Activated CD4-positive, alpha-beta memory T cell treated with anti-CD3 and anti-CD28 coated beads, Interleukin-2, amount 10 ng/mL, durations not matched to agents 7 days and 5 days (primary cell): ENCODE measurements at places on chromosomes 6 and 20.

DNA sequence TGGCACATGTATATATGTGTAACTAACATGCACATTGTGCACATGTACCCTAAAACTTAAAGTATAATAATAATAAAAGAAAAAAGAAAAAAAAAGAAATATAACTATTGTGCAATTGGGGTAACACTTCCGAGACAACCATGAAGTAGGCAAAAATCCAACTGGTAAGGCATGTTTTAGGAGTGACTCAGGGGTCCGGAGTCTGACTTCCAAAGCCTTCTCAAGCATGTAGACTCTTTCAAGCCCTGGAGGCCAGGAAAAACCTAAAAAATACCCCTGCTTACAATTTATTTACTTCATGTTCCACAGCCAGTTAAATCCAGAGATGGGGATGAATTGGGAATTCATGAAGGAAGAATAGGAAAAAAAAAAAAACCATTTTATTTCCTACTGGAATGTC, 161.3 kb upstream of the PHACTR1 start:
- no peak overlapping the region for H3K27ac ChIP-seq
- no peak for DNase-seq
- no peak overlapping the region for H3K4me3 ChIP-seq
- no peaks in the 10 kb centered on the region for H3K36me3 ChIP-seq

DNA sequence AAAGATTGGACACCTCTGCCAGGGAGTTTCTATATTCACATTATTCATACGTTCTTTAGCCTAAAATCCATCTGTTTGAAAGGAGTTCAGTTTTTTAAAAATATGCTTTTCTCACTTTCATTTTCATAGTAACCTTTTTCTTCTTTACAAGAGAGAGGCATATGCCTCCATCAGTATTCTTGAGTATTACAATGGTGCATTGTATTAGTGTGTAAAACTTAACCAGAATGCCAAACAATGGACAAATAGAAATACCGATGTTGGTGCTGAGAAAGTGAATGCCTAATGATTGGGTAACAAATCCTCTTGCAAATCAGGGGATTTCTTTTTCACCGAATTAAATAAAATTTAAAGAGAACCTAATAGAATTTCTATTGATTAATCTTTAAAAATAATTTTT, 163.2 kb upstream of the LAMA2 start:
- no peak overlapping the region for H3K27ac ChIP-seq
- no peak for DNase-seq
- peaks cover 14% of the 10 kb centered on the region for H3K27me3 ChIP-seq
- no peak overlapping the region for H3K4me3 ChIP-seq
- no peaks in the 10 kb centered on the region for H3K4me1 ChIP-seq

- DNase-seq = no peak
- H3K4me1 ChIP-seq = no peaks in the 10 kb centered on the region
- no peak overlapping the region for H3K27ac ChIP-seq
- H3K36me3 ChIP-seq = no peaks in the 10 kb centered on the region
Measured at GRCh38 chr20:10236540-10237533, 18.2 kb downstream of the SNAP25 start.

DNA sequence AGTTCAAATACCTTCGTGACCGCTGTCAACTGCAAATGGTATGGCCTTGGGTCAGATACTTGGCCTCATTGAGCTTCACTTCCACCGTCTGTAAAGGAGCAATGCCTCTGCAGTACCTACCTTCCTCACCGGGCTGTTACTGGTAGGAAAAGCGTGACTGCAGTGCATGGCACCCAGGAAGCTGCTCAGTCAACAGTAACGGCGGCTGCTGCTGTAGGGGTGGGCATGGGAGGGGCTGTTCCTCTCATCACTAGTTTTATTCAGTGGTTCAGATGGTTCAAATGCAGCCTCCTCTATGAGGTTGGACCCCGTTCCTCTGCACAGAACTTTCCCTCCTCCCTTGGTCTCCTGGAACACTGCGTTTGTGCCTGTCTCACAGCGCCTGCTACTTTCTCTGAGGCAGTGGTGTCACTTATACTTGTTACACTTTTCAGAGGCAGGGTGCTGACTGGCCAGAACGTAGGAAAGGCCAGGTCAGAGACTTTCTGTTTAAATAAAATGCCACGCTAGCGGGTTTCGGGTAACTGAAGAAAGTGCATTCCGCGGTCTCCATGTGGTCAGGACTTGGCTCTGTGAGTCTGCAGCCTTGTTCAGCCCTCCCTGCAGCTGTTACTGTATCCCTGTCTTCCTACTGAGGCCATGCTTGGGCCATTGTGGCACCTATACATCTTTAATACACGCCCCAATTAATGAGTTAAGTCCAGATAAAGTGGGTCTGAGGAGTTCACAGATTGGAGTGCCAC, 279.6 kb downstream of the NRN1 start:
- H3K4me3 ChIP-seq = no peak overlapping the region
- no peaks in the 10 kb centered on the region for H3K27me3 ChIP-seq
- no peaks in the 10 kb centered on the region for H3K4me1 ChIP-seq
- H3K27ac ChIP-seq = no peak overlapping the region
- H3K36me3 ChIP-seq = no peaks in the 10 kb centered on the region

DNA sequence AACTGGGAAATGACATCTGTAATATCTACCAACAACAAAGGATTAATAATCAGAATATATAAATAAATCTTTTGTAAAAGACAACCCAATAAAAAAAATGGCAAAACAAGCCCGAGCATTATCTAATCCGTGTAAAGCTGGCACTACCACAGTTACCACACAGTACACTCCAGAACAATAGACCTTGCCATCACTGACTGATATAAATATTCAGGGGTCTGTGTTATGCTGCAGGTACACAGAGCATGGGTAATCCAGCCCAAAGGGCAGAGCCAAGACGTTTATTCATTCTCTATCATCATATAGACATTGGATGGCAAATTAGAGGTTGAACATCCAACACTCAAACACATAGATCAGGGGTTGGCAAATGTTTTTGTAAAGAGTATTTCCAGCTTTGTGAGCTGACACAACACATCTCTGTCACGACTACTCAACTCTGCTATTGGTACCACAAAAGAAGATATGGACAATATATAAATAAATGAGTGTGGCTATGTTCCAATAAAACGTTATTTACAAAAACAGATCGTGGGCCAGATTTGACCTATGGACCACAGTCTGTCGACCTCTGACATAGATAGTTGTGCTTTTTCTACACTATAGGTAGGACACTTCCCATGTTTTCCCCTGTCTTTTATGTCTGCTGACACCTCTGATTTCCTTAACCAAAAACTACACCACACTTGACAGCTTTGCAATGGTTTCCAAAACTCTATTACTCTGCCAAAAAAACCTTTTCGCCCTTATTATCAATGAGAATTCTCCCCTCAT, 4.5 kb downstream of the NCOA6 start:
- peaks cover 17% of the 10 kb centered on the region for H3K36me3 ChIP-seq
- no peak overlapping the region for H3K4me3 ChIP-seq
- H3K27ac ChIP-seq = no peak overlapping the region
- H3K27me3 ChIP-seq = no peaks in the 10 kb centered on the region

- H3K27ac ChIP-seq = no peak overlapping the region
- H3K27me3 ChIP-seq = peaks cover 8% of the 10 kb centered on the region
- no peak overlapping the region for H3K4me3 ChIP-seq
- no peaks in the 10 kb centered on the region for H3K4me1 ChIP-seq
- no peak for DNase-seq
Measured at GRCh38 chr20:59360934-59361333, 60.5 kb downstream of the EDN3 start.

DNA sequence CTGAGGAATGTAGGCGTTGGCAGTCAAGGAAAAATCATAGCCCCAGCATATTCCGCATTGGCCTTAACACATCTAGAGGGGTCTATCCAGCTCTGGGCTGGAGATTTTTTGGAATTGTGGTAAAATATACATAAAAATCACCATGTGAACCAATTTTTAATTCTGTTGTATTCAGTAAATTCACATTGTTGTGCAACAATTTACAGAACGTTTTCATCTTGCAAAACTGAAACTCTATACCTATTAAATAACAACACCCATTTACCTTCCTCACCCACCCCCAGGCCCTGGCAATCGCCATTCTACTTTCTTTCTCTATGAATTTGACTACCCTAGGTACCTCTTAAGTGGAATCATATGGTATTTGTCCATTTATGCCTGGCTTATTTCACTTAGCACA, 6.8 kb upstream of the JAG1 start:
- H3K36me3 ChIP-seq = no peaks in the 10 kb centered on the region
- peaks cover 41% of the 10 kb centered on the region for H3K27me3 ChIP-seq
- H3K27ac ChIP-seq = no peak overlapping the region
- no peaks in the 10 kb centered on the region for H3K4me1 ChIP-seq

DNA sequence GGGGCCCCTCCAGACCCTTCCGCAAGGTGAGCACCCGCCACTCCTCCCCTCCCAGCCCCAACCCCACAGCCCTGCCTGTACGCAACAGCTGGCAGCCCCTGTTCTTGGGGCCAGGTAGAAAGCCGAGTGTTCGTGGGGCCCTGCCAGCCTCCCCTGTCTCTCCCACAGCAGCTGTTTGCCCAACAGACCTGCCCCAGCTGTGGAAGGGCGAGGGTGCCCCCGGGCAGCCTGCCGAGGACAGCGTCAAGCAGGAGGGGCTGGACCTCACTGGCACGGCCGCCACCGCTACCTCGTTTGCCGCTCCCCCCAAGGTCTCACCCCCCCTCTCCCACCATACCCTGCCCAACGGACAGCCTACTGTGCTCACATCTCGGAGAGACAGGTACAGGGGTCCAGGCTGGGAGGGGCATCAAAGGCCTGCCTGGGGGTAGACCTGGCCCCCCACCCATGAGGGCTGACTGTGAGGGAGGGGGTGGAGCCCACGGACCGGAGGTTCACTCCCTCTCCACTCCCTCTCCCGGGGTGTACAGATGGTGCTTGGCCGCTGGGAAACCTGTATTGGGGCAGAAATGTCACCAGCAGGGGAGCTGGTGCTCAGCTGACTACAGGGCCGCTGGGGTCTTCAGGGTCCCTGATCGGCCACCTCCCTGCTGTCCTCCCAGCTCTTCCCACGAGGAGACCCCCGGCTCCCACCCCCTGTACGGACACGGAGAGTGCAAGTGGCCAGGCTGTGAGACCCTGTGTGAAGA, 41.1 kb downstream of the FOXP4 start:
- no peak for DNase-seq
- no peaks in the 10 kb centered on the region for H3K36me3 ChIP-seq
- H3K4me1 ChIP-seq = peaks cover 2% of the 10 kb centered on the region
- no peak overlapping the region for H3K27ac ChIP-seq
- no peak overlapping the region for H3K4me3 ChIP-seq

DNA sequence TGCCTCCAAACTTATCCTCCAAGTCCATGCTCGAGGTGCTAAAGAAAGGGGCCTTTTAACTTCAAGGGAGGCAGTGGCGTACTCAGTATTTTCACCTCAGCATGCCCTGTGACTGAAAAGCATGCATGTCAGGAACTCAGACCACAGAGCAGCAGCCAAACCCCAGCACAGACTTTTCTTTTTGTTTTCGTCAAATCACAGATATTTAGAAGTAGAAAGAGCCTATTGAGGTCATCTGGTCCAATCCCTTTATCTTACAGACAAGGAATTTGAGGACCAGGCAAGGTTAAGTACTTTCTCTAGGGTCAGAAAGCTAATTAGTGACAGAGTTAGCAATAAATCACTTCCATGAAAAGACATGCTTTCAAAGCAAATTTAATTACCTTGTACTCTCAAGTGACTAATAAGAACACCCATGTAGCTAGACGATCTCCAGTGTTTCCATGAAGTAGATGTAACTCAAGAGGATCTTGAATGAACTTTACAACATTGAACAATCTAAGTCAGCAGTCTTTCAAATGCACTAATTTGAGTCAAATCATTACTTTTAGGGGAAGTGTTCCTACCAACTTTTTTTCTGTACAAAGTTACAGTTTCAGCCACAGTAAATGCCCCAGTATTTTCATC, 35.9 kb downstream of the MOXD1 start:
- H3K27me3 ChIP-seq = peaks cover 43% of the 10 kb centered on the region
- H3K4me3 ChIP-seq = no peak overlapping the region
- no peaks in the 10 kb centered on the region for H3K36me3 ChIP-seq
- DNase-seq = no peak
- no peak overlapping the region for H3K27ac ChIP-seq

DNA sequence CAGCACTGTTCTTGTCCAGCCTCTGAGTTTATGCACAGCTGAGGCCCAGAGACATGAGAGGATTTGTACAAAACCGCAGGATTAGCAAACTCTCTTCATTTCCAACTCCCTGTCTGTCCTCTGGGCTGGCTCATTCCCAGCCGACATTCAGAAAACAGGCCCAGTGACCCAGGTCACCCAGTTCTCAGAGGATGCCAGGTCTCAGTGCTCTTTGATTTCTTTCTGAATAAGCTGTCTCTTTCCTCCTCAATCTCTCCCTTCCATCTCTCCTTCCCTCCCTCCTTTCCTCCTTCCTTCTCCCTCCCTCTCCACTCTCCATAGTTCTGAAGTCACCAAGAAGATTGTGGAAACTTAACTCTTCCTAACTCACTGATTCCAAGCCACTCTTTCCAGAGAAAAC, 372.7 kb upstream of the SULF2 start:
- no peak overlapping the region for H3K27ac ChIP-seq
- H3K36me3 ChIP-seq = no peaks in the 10 kb centered on the region
- peaks cover 12% of the 10 kb centered on the region for H3K27me3 ChIP-seq
- no peaks in the 10 kb centered on the region for H3K4me1 ChIP-seq

GRCh38 chr6:118207947-118208346, 300.9 kb downstream of the SLC35F1 start:
- H3K27me3 ChIP-seq = no peaks in the 10 kb centered on the region
- H3K4me1 ChIP-seq = no peaks in the 10 kb centered on the region
- H3K36me3 ChIP-seq = no peaks in the 10 kb centered on the region
- no peak overlapping the region for H3K27ac ChIP-seq

- no peak overlapping the region for H3K27ac ChIP-seq
- no peak for DNase-seq
- no peaks in the 10 kb centered on the region for H3K4me1 ChIP-seq
- no peaks in the 10 kb centered on the region for H3K36me3 ChIP-seq
- H3K4me3 ChIP-seq = no peak overlapping the region
Measured at GRCh38 chr6:166201878-166202277, 34.2 kb upstream of the TBXT start.

- no peaks in the 10 kb centered on the region for H3K4me1 ChIP-seq
- DNase-seq = no peak
- no peaks in the 10 kb centered on the region for H3K27me3 ChIP-seq
Measured at GRCh38 chr6:124978451-124979293, 16.4 kb downstream of the RNF217 start.

DNA sequence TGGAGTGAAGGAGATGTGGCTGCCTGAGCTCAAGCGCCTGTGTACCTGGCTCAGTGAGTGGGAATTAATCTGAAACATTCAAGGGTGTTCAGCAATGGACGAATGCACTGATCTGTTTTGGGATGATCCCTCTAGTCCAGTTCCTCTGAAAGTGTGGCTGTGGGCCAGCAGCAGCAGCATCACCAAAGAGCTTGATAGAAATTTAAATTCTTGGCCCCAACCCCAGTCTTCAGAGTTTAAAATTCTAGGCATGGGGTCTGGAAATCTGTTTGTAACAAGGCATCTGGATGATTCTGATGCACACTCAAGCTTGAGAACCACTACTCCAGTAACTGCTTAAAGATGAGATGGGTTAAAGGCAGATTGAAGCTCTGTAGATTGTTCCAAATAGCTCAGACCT, 59.2 kb downstream of the STMND1 start:
- no peaks in the 10 kb centered on the region for H3K36me3 ChIP-seq
- H3K4me3 ChIP-seq = no peak overlapping the region
- H3K4me1 ChIP-seq = no peaks in the 10 kb centered on the region
- H3K27me3 ChIP-seq = peaks cover 22% of the 10 kb centered on the region
